Stimulated activated CD8-positive, alpha-beta memory T cell treated with anti-CD3 and anti-CD28 coated beads, Interleukin-15, amount 100 ng/mL, for 1 hour (primary cell): ENCODE measurements at places on chromosomes 12 and 14.

DNA sequence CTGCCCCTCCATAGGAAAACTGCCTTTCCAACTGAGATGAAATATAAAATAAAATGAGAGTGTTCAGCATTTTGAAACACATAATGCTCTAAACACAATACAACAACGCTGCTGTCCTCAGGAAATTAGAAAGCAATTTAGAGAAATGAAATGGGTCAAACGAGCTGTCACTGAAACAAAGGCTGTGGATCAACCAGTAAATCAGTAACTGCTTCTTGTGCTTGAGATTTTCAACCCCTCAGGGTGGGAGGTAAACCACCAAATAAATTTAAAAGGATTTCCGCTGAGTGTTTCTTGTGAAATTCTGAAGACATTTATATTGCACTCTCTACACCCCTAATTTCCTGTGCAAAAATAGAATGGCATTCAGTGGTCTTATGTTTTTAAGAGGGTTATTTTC, 657.1 kb upstream of the SEL1L start:
- no peak for DNase-seq

DNA sequence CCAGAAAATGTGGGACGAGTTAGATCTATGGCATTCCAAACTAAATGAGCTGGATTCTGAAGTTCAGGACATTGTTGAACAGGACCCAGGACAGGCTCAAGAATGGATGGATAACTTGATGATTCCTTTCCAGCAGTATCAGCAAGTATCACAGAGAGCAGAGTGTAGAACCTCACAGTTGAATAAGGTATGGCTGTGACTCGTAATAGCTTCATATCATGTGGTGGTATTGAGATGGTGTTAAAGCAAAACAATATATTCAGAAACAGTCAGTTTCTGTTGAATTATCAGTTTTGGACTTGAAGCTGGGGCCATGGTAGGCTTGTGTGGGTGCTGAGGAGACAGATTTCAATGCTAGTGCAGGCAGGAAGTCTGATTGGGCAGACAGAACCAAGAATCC, 213.7 kb downstream of the ESR2 start:
- DNase-seq: no peak

DNA sequence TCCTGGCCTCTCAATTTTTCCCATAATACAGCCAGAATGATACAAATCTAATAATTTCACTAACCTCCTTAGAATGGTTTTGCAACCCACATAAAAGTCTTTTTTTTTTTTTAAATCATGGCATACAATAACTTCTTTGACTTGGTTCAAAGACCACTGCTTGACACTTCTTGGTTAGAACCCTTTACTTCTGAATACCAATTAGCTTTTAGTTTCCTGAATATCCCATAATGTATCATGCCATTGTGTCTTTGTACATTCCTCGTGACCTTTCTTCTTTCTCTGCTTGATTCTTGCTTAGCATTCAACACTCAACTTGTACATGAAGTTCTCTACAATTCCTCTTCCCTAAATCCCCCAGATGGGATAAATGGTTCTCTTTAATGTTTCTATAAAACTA, 19.3 kb downstream of the KLHL28 start:
- no peak for DNase-seq

DNA sequence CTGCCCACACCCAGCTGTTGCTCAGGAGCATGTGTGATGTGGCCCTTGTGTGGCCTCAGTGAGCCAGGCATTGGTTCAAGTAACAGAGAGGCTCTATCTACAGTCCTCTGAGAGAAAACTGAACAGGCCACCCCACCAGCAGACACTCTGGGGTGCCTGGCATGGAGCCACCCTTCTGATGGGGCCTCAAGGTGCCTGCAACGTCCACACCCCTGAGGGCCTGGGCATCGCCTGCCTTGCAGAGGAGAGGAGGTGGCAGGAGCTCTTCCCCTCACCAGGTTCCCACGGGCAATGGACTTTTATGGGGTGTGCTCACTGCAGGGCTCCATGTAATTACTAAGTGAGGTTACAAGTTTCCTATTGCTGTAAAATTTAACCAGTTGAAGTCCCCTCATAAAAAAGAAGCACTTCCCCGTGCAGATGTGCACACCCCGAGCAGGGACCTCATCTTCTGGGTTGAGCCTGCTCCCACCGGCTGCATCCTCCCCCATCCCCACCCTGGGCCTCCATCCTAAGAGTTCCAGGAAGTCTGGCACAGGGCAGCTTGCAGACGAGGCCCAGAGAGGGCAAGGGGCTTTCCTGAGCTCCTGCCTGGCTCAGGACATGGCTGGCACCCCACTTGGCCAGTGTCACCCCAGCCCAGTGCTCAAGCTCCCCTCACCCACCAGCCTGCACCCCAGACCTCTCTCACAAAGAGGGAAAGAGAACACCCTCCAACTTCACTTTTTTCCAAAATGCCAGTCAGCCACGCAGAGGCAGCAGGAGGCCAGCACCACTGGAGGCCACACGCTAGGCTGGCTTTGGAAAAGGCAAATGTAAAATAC, 270.4 kb upstream of the RTL1 start:
- DNase-seq: no peak

- no peak for DNase-seq
These were observed 130.7 kb downstream of the NTF3 start for GRCh38 chr12:5562581-5562980.

GRCh38 chr12:69844836-69845235, 19.8 kb downstream of the MYRFL start:
- no peak for DNase-seq

DNA sequence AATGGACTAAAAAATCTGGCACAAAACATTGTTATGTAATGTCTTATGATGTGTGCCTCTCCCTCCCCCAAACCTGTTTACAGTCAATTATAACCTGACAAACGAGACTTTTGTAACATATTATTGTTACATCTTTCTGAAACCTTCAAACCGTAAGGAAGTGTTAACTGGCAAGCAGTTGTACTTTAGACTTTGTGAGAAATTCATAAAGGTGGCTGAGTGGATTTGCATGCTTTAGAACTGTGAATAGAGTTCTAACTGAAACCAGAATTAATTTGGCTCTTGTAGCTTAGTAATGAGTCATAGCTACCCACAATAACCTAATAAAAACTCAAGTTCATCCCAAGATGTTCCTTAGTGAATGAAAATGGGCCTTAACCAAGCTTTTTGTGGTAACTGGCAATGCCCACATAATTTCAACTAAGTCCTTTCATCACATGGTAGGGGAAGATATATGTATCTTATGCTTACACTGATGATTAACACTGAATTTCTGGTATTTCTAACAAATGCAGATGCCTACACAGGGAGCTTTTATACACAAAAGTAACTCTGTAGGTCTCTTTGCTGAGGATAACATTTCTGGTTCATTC, 29.7 kb downstream of the RAD9B start:
- no peak for DNase-seq

DNA sequence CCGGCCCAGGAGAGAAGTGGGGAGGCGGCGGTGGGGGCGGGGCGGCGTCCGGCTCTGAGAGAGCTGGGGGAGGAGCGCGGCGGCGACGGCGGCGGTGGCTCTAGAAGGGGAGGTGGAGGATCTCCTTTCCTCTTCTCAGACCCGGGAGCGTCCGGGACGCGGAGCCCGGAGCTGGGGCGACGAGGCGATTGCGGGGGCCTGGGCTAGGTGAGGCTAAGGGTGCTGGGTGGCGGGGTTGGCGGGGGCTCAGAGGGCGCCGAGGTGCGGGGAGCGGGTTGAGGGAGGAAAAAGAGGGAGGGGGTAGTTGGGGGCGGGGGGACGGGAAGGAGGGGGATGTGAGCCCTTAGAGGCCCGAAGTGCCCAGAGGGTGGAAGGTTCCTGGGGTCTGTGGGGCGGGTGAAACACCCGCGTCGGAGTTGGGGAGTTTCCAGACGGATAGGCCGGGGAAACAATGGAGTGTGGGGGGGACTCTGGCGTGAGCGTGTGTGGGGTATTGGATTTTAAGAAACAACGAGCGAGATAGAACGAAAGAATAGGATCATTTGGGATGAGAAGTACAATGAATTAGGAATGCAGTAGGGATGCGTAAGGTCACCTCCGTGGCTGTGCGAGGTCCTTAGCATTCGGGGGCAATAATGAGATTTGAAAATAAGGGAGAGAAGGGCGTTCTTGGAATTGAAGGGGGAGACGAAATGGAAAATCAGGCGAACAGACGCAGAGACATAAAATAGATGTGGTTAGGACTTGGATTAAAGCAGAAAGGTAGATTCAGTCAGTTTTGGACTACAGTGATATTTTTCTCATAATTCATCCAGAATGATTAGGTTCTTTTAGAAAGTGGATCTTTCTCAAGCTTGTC, at the start of gene SPATS2:
SPATS2 (plus strand) TSS at position 82 of the 859 bp plus-strand sequence. CDS start 93,551 bp downstream, outside the sequence.
- DNase-seq: no peak

GRCh38 chr12:15152456-15152855, 68.8 kb downstream of the RERG start:
- DNase-seq: no peak

GRCh38 chr12:106417926-106418910, 60.7 kb downstream of the POLR3B start:
- no peak for DNase-seq

- no peak for DNase-seq
These were observed 10.9 kb downstream of the GATC start for GRCh38 chr12:120457133-120457532.

GRCh38 chr14:33740531-33740930, 210.3 kb downstream of the EGLN3 start:
- DNase-seq: no peak

GRCh38 chr12:128083132-128083729, 183.7 kb upstream of the TMEM132C start:
- no peak for DNase-seq

DNA sequence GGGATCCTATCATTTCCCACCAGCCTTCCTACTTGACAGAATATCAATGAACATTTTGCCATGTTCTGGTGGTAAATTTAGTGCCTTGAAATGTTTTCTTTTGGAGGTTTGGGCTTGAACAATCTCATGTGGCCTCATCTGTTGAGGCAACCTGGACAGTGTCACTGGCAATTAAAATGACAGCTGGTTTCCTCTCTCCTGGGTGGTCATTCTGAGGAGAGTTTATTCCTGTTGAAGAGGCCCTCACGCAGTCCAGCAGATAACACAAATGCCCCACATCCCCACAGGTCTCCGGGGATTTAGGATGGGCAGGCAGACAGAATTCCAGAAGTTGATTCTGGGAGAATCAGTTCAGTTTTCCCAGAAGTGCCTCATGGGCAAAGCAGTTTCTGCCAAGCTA, 41.9 kb downstream of the MMAB start:
- DNase-seq: no peak

GRCh38 chr12:94616203-94616729, 34.1 kb downstream of the TMCC3 start:
- DNase-seq: no peak

DNA sequence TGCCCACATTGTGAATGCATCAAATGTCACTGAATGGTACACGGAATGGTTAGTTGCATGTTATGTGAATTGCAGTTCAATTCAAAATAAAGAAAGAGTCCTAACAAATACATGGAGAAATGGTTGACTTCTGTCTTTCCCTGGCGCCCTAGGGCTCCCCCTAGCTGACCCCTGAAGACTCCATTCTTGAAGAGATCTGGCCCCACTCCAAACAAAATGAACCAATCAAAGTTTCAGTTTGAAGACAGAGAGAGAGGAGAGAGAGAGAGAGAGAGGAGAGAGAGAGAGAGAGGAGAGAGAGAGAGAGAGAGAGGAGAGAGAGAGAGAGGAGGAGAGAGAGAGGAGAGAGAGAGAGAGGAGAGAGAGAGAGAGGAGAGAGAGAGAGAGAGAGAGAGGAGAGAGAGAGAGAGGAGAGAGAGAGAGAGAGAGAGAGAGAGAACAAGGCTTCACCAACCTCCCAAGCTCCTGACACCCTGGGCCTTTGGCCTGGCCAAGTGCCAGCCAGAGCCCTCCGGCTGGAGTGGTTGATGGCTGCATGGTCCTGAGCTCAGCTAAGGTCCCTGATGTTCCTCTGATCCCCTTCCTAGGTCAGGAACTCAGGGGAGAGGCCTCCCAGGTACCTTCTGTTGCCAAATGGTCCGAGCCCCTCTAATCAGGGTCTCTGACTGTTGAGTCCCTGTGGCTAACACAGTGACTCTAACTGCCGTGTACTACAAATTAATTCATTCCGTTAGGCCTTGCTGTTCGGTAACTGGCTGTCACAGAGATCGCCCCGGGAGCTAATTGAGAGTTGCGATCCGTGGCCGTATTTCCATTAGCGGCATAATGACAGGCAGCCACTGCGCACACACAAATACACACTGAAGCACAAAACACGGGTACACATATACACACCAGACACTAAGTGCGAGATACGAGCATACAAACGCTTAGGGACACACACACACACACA, 188.8 kb downstream of the ESRRB start:
- DNase-seq: no peak

DNA sequence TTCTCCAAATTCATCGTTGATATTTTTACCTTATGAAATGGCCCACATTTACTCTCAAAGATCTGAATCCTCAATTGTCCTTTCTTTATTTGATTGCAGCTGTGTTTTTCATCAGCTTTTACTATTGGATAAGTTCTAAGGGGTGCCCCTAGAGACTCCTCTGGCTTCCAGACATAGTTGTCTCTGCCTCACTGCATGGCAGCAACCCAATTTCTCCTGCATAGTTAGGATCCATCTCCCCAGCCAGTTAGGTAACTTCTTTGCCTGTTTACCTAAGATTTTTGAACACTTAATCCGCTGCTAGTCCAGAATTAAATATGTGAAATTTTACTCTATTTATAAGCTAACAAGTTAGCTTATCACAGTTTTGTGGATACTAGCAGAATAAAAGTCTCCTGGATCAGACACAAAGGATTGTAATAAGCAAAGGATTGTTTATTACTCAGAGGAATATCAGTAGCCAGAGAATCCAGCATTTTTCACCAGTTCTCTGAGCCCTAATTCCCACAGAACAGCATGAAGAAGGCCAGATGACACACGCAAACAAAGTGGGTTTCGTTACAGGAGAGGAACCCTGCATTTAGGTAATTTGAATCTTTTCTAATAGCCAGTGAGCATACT, 101.1 kb downstream of the BBS10 start:
- no peak for DNase-seq

- DNase-seq: no peak
These were observed 3.2 kb upstream of the OR4K5 start for GRCh38 chr14:19917243-19917642.

- no peak for DNase-seq
These were observed 350.4 kb downstream of the TRHDE start for GRCh38 chr12:72622556-72622955.

- DNase-seq: no peak
These were observed 82.4 kb downstream of the ZFC3H1 start for GRCh38 chr12:71581206-71581605.

DNA sequence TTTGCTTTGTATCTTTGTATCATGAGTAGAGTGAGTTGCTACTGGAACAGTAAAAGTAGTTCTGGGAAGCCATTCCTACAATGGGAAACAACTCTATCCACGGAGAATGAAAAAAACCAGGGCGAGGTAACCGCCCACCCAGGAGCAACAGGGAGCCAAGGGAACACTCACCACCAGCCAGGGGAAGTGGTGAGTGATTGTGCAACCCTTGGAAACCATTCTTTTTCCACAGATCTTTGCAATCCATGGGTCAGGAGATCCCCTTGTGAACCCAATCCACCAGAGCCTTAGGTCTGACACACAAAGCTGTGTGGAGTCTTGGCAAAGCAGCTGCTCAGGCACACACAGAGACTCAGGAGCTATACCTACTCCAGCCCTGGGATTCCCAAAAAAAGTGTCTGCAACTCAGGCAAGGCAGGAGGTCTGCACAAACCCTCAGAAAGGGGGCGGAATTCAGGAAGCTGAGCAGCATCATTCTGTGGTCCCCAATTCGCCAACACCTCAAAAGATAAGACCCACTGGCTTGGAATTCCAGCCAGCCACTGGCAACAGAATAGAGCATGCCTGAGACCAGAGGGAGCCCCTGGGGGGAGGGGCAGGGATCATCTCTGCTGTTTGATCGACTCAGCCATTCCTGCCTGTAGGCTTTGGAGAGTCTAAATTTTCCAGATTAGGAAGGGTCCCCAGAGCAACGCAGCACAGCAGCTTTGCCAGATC, 52.1 kb upstream of the PPFIA2 start:
- no peak for DNase-seq
